Caki2 (cell line): ENCODE measurements at places on chromosomes 11 and 22. TPM values are rescaled to one million over a fixed set of nuclear protein-coding genes. Genes with fewer than 3 reads are reported as not detected.
A peak's percentile ranks its signal among the peaks of the same experiment; 100 is the strongest.

Gene TEX12
- not detected in 2 replicates for total RNA-seq

Gene RIC3
- not detected in 2 replicates for total RNA-seq

Gene WT1
- total RNA-seq: 0.64 TPM in 1 of 2 replicates, not detected in the other

Gene C22orf23
- total RNA-seq: 0.17 and 0.90 TPM in 2 replicates

Gene IGLL1
- total RNA-seq: not detected in 2 replicates

Gene MMP12
- not detected in 2 replicates for total RNA-seq

Gene IGSF22
- not detected in 2 replicates for total RNA-seq

Gene KRTAP5-9
- total RNA-seq: not detected in 2 replicates

Gene PATE4
- not detected in 2 replicates for total RNA-seq

Gene C1QTNF4
- total RNA-seq: not detected in 2 replicates

Gene ST14
- 0.37 TPM in 1 of 2 replicates, not detected in the other for total RNA-seq

Gene ZFPL1
- total RNA-seq: 39.6 and 78.3 TPM in 2 replicates

Gene UBQLNL
- 0.14 TPM in 1 of 2 replicates, not detected in the other for total RNA-seq

GRCh38 chr22:47318041-47318737, 555.7 kb downstream of the TBC1D22A start:
- no peak for DNase-seq

DNA sequence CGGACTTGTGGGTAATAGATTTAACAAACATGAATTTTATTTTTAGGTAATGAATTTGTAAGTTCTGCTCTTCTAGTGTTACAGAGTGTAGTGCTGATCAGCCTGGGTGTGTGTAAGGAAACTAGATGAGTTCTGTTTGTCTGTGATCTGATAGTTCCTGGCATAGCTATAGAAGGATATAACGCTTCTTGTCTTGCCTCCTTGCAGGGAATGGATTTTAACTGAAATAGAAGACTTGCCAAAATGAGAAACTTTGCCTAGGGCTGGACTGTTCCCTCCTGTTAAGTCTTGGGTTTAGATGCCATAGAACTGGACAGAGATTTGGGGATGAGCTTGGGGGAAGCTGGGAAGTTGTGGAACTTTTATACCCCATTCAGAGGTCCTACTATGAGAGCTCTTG, 11.6 kb downstream of the CCDC81 start:
- no peak for DNase-seq

DNA sequence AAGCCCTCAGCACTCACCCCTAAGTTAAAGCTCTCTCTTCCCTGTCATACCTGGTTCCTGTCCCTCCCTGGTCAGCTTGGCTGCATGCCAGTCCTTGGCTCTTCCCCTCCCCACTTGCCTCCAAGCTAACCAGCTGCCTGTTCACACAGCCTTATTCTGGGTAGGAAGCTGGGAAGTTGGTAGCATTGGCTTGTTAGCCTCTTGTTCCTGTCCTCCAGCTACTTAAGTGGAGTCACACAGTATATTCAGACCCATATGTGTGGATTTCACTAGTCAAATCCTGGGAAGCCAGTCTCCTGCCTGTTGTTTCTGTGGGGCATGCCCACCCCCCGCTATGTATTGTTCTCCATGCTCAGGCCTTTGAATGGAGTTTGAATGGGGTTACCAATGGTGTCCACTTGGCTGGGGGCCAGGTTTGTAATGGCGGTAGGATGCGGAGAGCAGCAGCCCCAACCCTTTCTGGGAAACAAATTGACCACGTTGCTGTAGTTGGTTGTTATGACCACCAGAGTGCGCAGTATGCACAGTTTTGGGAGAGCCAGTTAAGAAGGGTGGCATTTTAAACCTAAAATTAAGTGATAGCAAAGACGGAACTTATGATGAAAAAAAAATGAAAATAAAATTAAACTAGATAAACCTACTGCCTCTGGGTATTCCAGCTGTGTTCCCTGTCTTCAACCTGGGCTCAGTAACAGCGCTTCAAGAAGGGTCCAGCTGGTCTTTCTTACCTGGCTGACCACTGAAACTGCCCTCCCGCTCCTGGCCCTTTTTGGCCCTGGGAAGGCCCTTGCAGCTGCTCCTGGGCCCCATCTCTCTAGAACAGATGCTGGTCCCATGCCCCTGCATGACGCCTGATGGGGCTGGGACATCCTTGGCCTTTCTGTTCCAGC, 10.7 kb upstream of the RPS3 start:
- peak; percentile 74 for DNase-seq

DNA sequence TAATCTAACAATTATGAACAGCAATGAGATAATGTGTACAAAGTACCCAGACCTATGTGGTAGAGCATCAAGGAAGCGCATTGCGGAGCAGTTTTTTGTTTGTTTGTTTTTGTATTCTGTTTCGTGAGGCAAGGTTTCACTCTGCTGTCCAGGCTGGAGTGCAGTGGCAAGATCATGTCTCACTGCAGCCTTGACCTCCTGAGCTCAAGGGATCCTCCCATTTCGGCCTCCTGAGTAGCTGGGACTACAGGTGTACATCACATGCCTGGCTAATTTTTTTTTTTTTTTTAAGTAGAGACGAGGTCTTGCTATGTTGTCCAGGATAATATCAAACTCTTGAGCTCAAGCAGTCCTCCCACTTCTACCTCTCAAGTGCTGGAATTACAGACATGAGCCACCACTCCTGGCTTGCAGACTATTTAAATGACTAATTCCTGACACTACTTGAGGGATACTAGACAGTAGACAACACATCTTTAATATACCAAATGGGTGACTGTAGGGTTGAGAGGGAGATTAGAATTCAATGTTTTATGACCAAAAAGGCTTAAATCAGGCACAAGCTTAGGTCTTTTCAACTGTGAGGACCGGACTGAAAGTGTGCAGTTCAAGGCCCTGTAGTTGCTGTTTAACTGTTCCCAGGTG, 12.7 kb downstream of the OR51B4 start:
- no peak for DNase-seq

GRCh38 chr11:14980854-14981253, 8.7 kb upstream of the CALCA start:
- DNase-seq: no peak

DNA sequence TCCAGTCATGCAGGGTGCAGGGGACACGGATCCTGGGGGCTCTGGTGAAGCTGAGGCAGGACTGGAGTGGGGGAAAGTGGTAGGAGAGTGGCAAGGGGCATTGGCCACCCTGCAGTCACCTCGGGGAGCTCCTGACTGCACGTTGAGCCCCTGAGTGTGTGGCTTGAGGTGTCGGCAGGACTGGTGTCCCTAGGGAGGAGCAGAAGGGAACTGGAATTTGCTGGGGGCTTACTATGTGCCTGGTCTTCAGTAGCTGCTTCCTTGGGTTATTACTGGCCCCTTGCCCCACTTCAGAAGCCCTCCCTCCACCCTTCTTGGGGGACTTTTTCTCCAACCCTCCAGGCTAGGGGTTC, 31.5 kb downstream of the IFT27 start:
- no peak for DNase-seq

DNA sequence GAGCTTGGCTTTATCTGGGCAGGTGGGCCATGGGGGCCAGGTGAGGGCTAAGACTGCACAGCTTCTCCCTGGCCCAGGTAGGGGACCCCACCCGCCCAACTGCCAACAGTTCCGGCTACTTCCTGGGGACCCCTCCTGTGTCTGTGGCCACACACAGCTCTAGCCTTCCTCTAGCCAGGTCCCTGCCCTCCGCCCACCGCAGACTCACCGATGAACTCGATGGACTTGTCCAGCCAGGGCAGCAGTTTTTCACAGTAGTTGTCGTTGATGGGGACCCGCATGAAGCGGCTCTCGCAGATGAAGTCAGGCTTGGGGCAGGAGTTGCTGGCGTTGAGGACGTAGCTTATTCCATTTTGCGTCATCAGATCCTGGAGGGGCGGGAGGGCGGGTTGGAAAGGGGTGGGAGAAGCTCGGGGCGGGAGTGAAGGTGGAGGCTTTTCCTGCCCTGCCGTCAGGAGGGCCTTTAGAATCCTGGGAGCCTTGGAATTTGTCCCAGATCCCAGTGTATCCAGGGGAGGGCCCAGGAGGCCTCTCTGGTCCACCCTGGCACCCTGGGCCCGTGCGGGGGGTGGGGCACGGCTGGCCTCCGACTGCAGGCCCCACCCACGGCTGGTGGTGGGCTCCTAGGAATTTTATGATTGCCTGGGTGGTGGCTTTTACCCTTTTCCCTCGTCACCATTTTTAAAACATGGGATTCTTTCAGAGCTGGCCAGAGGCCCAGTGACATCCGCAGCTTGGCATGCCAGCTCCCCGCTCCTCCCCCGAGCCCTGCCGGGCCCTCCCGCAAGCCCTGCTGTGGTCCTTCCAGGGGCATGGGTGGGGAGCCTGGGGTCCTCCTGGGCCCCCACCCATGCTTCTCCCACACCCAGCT, 13.9 kb downstream of the DUSP8 start:
- peak; percentile 74 for DNase-seq

GRCh38 chr11:75151346-75152047, 590 bp downstream of the SLCO2B1 start:
- DNase-seq: no peak

DNA sequence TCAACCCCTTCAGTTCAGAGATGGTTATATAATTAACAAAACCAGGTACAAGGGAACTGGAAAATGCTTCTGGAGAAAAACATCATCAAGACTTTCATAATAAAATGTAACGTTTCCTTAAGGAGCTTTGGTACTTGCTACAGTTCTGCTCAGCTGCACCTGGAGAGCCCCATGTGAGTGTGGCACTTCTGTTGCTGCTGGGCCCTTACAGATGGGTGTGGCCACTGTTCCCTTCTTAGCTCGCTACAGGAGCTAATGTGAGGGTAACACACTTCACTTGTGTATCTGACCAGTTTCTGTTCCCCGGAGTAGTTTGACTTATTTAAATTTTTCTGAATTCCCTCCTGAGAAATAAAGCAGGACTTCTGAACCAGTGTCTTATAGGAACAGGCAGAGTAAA, 4.0 kb downstream of the POU2AF3 start:
- no peak for DNase-seq

- no peak for DNase-seq
These were observed 58.4 kb downstream of the CD82 start for GRCh38 chr11:44623731-44624491.

DNA sequence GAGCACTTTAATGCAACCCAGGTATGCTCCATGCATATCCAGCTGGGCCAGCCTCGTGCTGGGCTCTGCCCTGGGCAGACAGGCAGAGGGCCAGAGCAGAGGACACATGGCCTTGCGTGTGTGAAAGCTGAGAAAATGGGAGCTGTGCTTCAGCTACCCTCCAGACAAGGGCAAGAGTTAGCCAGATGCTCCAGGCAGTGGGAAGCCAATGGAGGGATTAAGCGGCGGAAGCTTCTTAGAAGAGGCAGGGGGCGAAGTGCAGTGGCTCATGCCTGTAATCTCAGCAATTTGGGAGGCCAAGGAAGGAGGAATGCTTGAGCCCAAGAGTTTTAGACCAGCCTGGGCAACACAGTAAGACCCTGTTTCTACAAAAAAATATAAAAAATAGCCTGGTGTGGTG, 9.8 kb upstream of the ARHGEF17 start:
- DNase-seq: no peak

- DNase-seq: no peak
These were observed 23.7 kb upstream of the PDE3B start for GRCh38 chr11:14619603-14620531.

DNA sequence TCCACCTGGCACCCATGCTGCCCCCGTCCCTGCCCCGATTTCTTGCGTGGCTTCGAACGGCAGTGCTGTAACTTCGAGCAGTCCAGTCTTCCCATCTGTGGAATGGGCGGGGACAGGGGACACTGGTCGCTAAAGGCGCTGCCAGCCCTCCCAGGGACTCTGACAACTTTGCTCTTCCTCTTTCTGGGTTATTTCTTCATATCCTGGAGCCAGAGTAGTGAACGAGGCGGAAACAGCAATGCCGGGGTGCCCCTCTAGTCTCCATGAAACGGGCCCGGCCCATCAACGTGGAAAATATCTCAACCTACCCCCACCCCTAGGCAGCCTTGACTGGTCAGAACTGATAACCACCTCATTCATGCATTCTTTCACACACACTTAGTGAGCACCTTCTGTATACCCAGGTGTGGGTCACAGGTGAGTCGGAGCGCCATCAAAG, 42.8 kb downstream of the TRIOBP start:
- DNase-seq: no peak

DNA sequence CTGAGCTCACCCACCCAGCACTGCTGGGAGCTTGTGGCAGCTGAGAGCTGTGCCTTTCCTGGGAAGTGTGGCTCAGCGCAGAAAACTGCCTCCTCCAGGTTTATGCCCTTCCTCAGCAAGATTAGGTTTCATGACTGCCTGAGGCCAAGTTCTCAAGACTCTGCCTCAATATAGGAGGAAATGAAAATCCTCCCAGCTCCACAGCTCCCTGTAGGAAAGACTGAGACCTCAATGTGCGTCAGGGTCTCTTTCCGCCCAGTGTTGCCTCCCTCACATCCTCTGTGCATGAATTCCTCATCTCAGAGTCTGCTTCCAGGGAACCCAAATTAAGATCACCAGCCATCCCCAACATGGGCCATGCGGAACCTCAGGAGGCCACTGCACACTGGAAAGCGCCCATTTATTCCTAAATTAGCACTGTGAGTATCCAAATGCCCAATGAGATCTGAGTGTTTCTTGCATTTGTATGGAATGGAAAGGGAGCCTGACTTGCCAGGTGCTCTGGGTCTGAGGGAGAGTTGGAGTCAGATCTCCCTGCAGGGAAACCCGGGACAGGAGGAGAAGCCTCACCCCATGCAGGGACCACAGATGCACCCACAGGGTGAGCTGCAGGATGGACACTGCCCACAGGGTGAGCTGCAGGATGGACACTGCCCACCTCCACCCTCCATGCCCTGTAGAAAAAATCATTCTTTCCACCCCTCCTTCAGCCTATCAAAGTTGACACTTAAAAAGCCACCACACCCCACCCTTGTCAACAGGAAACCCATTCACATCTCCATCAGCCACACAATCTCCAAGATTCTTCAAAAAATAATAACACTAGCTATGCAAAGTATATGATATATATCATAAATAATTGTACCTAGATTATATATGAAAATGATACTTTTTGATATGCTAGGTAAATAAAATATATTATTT, 97.4 kb upstream of the IGLL5 start:
- DNase-seq: no peak

GRCh38 chr11:117189941-117190544, 9.1 kb upstream of the TAGLN start:
- DNase-seq: no peak

- DNase-seq: peak; percentile 0
These were observed 433.2 kb downstream of the GUCY1A2 start for GRCh38 chr11:106585061-106585460.

GRCh38 chr11:1353383-1354124, 36.2 kb upstream of the BRSK2 start:
- DNase-seq: no peak

DNA sequence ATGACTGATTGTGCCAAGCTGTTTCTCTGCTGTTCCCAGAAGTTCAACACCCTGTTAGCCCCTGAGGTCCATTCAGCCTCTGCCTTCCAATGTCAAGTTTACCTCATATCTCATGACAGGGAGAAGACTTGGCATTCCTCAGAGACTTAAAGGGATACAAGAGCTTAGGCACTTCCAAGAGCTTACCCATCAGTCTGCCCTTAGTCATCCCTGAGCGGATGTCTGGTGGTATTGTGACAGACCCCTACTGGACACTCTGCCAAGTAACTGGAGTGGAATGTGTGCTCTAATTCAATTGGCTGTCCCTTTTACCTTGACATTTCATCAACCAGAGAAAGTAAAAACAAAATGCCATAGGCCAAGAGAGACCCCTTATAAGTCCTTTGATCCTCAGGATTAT, 151.5 kb downstream of the AASDHPPT start:
- no peak for DNase-seq
